Kidney (tissue), 22 donors: ENCODE measurements at places on chromosomes 6 and 20.

- no peak for DNase-seq
These were observed 367.2 kb downstream of the EPM2A start for GRCh38 chr6:145368075-145368474.

GRCh38 chr6:106790935-106791334 is 161.6 kb downstream of the QRSL1 start:
- no peak for DNase-seq

DNA sequence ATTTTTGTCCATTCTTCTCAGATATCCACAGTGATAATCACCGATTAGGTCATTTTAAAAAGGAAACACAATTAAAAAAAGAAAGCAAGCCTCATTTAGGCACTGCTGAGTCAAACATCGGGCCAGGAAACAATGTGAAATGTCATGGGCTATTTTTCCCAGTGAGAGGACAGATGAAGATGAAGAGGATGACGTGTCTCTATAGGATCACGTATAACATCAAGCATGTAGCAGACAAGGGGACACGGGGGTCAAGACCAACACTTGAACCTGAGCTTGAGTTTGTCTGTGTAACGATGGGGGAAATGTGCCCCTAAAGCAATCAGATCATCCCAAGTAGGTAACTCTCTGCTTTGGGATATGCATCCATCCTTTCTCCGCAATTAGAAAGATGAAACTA is 553.2 kb downstream of the CD83 start:
- no peak for DNase-seq

GRCh38 chr6:156808287-156808686 is 31.1 kb downstream of the ARID1B start:
- DNase-seq = no peak

GRCh38 chr6:155787168-155787567 is 331.5 kb upstream of the NOX3 start:
- DNase-seq = no peak

- no peak for DNase-seq
These were observed 118.8 kb upstream of the KCNK16 start for GRCh38 chr6:39441301-39441700.

DNA sequence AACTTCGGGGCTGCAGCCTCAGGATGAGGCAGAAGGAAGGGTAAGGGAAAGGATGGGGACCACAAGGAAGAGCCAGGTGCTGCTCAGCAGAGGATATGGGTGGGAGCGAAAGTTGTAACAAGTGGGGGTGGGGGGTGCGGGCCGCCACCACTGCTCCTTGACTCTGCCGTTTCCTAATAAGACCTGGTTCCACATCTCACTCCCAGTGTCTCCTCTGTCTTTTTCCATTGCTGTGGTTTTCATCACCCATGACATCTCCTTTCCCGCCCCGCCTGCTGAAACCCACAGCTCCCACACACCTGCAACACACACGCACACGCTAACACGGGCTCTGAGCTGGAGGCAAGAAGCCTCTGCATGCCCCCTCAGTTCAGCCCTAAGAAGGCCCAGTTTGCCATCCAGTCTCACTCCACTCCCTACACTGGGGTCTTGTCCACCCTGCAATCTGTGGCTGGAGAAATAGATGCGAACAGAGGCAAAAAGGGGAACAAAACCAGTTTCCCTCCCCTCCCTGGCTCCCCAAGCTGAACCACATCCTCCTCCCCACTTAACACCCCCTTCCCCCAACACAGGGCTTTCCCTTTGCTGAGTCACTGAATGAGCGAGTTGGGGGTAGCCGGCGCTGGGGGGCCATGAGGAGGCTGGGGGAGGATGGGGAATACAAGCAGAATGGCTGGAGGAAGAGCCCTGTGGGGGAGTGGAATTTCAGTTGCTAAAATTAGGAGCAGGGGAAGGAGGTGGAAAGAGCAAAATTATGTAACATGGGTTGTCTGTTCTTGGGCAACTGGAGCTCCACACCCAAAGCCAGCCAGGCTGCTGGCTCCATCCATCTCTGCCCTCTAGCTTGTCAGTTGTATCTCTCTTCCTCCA is 11.5 kb downstream of the NFKBIL1 start:
- peak; percentile 59 for DNase-seq

DNA sequence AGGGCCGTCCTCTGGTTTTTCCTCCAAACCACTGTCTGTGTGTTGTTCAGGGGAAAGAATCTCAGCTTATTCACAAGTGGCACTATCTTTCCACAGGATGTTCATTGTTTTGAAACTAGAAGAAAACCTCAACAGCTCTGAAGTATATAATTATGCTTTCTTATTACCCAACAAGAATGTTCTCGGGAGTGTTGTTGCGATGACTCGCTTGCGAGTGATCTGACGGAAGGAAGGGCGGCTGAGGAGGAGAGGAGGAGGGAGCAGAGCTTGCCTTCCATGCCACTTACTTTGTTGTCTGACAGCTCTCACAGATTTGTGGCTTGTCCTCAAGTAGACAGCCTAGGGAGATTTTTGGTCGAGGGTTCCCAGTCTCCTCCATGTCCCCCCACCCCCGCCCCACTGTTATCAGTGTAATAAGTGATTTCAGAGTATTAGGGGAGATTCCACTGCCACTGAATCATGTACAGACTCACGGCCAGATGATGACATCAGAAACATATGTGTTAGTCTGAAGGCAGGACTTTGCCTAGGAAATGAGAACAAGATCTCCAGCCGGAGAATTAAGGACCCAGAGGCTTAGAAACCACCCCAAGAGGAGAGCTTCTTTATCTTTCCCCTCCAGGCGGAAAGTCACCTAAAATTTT is 80.7 kb upstream of the CCN6 start:
- no peak for DNase-seq

DNA sequence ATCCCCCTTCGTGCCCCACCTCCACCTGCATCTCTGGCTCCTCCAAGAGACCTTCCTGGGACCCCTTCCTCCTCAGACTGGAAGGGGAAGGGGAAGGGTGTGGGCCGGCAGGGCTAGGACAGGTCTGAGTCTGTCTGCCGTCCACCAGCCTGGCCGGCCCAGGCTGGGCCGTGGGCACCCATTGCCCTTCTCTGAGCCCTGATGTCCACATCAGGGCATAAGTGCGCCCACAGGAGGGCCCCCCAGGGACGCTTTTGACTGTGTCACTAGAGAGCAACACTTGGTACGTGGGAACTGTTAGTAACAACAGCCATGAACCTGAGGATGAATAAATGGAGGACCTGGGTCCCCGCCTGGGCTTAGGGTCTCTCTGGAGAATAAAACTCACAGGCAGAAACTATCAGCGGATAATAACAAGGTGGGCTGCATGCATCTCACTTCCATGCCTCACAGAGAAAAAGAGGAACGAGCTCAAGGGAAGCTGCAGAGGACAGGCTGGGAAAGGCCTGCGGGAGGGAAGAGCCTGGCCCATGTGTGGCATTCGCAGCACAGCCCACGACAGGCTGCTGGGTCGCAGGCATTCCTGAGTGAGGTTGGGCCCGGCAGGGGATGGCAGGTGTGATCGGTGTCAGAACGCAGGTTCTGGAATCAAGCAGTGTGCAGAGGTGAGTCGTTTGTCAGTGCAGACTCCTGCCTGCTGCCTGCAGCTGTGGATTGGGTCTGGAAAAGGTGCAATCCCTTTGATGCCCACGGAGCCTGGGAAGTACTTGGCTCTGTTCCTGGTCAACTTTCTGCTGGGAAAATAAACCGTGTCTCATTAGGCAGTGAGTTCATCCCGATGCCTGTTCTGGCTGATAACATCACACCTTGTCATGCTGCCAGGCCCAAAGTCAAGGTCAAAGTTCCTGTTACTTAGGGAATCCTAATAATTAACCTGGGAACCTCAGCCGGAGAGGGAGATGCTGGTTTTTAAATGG is 60.9 kb downstream of the BCAS4 start:
- DNase-seq = no peak

DNA sequence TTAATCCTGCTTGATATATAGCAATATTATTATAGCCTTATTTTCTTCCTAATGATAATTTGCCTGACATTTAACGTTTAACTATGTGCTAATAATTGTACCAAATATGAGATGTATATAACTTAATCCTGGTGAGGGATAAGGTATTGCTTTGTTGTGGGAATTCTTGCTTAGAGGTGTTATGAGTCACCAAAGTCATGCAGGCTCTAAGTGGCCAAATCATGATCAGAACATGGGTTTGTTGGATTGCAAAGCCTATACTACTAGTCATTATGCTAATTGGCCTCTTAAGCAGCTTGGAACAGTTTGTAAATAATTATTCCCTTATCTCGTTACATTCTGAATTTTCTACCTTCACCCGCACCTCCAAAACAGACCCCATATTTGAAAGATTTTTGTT is 21.9 kb upstream of the C6orf141 start:
- DNase-seq = no peak

DNA sequence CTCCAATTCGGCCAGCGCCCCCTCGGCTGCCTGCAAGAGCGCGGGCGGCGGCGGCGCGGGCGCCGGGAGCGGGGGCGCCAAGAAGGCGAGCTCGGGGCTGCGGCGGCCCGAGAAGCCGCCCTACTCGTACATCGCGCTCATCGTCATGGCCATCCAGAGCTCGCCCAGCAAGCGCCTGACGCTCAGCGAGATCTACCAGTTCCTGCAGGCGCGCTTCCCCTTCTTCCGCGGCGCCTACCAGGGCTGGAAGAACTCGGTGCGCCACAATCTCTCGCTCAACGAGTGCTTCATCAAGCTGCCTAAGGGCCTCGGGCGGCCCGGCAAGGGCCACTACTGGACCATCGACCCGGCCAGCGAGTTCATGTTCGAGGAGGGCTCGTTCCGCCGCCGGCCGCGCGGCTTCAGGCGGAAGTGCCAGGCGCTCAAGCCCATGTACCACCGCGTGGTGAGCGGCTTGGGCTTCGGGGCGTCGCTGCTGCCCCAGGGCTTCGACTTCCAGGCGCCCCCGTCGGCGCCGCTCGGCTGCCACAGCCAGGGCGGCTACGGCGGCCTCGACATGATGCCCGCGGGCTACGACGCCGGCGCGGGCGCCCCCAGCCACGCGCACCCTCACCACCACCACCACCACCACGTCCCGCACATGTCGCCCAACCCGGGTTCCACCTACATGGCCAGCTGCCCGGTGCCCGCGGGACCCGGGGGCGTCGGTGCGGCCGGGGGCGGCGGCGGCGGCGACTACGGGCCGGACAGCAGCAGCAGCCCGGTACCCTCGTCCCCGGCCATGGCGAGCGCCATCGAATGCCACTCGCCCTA is 963 bp downstream of the FOXF2 start:
- DNase-seq = peak; percentile 61

GRCh38 chr20:63374504-63374903 is 13.4 kb upstream of the CHRNA4 start:
- DNase-seq = peak; percentile 69

- DNase-seq = no peak
These were observed 332.0 kb downstream of the HAO1 start for GRCh38 chr20:7608250-7608649.

DNA sequence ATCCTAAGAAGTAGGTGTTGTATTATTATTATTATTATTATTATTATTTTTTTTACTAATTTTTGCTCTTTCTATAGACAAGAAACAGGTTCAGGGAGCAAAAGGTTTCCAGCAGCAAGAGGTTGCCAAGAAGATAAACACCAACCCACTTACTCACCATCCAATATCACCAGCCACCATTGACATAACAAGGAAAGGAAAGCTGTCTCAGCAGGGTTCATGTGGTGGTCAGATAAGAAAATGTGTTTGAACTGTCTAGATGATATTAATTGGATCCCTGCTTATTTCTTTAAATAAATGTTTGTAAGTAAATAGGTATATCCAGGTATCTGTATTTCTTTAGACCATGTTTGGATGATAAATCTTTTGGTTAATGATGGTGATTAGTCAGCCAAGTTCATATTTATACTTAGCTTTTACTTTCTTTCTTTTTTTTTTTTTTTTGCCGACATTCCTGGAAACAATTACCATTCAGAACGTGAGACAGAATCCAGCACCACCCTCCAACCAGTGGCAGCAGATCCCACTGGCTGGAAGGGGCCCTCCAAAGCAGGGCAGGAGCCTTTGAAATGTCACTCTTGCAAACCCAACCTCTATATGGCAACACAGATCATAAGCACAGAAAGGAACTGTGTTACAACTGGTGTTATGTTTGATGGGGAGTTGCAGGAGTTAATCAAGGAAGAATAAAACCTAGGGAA is 139.2 kb upstream of the ECI2 start:
- DNase-seq = no peak

GRCh38 chr6:125804264-125804663 is 13.5 kb downstream of the NCOA7 start:
- DNase-seq = no peak

- DNase-seq = no peak
These were observed 93.6 kb downstream of the RREB1 start for GRCh38 chr6:7201444-7201731.

GRCh38 chr6:127634178-127634577 is 57.2 kb downstream of the C6orf58 start:
- DNase-seq = no peak

GRCh38 chr6:166494757-166495486 is 91.6 kb downstream of the RAMACL start:
- peak; percentile 66 for DNase-seq

DNA sequence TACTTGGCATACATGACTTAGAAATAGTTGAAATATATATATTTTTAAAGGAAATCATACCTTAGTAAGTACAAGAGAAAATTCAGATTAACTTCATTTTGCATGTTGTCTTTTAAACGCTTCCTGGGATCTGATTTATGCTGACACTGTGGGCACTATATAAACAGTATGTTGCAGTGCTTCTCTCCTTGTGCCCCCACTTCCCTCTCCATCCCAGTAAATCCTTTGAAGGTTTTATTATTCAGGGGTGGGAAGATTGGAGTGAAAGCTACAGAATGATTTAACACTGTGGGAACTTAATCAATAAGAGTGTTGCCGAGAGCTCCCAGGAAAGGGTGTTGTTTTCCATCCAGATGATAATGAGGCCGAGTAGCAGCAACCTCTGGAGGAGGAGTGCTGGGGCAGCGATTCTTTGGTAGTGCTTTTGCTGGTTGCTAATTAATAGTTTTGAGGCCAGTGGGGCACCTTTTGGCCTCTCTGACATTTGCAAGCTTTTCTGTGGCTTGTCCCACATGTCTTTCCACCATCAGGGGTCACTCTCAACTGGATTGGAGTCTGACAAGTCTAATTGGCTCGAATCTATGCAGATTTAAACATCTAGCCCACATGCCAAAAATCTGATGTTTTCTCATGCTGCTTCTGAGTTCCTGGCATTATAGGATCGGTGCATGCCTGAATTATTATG is 183.0 kb upstream of the MMS22L start:
- no peak for DNase-seq

DNA sequence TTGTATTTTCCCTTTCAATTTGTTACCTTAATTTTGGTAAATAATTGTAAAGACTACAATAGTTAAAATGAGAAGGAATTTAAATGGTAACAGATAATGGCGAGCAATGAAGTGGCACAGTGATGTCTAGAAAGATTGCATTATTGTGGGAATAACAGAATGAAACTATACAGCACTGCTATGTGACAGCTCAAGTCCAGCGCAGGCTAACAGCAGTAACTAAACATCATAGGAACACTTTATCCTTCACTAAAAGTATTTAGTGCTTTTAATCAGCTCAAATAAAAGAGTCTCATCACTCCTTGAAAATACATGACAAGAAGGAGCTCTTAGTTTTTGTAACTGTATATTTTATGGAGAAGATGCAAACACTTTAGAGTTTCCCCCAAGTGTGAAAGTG is 190.8 kb downstream of the TENT5A start:
- DNase-seq = no peak
